ENCODE measurements at places on chromosomes 6 and 20.

GRCh38 chr6:28978959-28979561, 26.1 kb downstream of the ZNF311 start:
- DNase-seq = no peak

GRCh38 chr6:15628499-15629131, 34.2 kb downstream of the DTNBP1 start:
- DNase-seq = no peak

GRCh38 chr6:135233686-135234491, 52.8 kb downstream of the MYB start:
- no peak for DNase-seq

- no peak for DNase-seq
Measured at GRCh38 chr6:108156938-108157233, 8.9 kb upstream of the NR2E1 start.

DNA sequence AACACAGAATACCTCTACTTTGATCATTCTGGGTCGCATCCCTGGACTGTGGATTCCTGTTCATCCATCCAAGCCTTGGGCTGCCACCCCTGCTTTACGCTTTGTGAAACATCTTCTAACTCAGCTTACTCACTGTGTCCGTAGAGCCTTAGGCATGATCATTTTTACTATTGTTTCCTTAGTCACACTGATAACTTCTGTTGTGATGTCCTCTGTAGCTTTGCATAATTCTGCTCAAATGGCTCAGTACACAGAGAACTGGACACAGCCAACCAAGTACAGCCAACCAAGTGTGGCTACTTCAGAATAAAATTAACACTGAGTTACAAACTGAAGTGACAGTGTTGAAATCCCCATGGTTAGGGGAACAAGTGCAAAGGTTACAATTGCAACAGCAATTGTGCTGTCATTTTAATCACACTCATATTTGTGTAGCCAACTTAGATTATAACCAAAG, 8.6 kb upstream of the FKBP1A start:
- DNase-seq = no peak

DNA sequence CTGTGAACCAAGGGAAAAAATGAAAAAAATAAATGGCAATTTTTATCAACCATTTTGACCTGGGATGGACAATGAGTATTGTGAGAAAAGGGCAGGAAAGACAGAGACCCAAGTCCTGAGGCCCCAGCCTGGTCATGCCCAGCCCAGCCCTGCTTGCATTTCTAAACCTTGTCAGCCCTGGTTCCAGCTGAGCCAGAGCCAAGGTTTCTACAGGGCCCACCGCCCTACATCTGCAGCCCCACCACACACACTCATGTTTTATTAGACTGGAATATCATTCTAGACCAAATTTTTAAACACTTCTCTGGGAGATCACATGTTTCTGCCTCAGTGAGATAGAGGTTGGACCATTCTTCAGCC, 667 bp upstream of the CST9L start:
- no peak for DNase-seq

- no peak for DNase-seq
Measured at GRCh38 chr6:21665392-21666200, 72.0 kb downstream of the SOX4 start.

Measured in A549 (cell line).